ENCODE measurements at places on chromosomes 2 and 18.
A peak's percentile ranks its signal among the peaks of the same experiment; 100 is the strongest.

DNA sequence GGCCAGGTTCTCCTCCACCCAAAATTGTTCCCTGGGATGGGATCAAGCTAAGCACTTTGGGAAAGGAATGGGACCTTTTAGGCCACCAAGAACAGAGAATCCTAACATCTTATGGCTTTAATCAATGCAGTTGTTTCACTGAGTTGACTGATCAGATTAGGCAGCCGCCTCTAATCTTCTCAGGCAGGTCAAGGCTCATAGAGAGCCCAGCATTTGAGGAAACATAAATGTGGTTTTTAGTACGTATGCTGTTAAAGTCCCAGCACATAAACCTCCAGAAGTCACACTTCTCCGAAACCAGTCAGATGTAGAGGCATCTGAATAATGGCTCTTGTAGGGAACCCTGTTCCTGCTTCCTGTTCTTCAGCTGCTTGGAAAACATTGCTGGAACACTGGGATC lies 99.5 kb upstream of the RMDN2 start:
- DNase-seq = no peak

- no peak for DNase-seq
Measured at GRCh38 chr2:28185891-28186290, 206.8 kb upstream of the FOSL2 start.

GRCh38 chr18:21191596-21192307 lies 50.3 kb upstream of the GREB1L start:
- DNase-seq = peak; percentile 21

- no peak for DNase-seq
Measured at GRCh38 chr2:220090050-220090449, 462.6 kb downstream of the SLC4A3 start.

DNA sequence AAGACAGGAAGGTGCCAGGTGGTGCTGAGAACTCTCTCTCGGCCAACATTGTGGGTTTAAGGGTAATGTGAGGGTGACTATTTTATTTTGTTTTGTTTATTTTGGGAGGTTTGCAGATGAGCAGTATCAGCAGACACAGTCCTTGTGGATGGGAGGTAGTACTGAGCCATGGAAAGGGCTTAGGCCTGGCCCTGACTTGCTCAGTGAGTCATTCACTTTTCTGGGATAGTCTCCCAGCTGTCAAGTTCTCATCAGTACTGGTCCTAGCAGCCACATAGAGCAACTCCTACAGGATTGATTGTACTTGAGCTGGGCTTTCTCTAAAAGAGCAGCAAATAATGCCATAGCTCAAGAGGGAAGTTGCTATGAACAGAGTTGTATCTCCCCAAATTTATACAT lies 175.2 kb downstream of the LOXHD1 start:
- no peak for DNase-seq

- DNase-seq = peak; percentile 10
Measured at GRCh38 chr2:11537951-11538350, 4.1 kb downstream of the GREB1 start.

GRCh38 chr18:5524660-5525059 lies 19.1 kb downstream of the EPB41L3 start:
- no peak for DNase-seq
